ENCODE measurements at places on chromosomes 1 and 21.
A peak's percentile ranks its signal among the peaks of the same experiment; 100 is the strongest.

DNA sequence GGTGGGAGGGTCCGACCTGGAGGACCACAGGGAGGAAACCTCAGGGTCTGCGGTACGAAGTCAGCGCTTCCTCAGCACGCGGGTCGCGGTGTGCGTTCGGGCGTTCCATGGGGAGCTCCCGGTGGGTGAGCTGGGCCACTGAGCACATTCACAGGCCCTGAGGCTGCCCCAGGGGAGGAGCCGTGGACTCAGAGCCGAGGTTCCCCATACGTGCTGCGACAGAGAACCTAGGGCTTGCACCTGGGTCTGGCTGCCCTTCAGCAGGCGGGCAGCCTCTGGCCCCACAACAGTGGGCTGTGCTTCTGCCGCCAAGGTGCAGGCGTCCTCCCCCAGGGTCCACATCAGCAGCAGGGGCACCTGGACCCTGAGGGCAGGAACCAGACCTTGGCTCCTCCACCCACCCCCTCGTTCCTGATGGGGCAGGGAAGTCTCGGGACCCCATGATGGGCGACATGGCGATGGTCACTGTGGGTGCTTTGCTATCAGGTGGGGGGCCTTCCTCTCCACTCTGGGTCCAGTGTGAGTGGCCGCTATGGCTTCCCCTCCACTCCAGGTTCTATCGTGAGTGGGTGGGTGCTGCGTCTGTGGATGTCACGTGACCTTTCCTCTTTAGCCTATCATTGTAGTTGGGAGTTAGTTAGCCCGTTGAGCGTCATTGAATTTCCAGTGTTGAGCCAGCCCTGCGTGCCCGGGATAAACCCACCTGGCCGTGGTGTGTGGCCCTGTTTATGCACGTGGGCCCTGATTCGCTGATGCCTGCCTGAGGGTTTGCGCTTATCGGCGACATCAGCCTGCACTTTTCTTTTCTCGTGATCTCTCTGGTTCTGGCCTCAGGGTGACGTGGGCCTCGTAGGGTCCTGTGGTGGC lies 27.9 kb downstream of the FTCD start:
- no peak for DNase-seq

GRCh38 chr1:53121319-53122172 lies 20.9 kb downstream of the SLC1A7 start:
- DNase-seq, result peak; percentile 23

GRCh38 chr1:160466961-160467360 lies 56.1 kb downstream of the SLAMF6 start:
- DNase-seq, result no peak

DNA sequence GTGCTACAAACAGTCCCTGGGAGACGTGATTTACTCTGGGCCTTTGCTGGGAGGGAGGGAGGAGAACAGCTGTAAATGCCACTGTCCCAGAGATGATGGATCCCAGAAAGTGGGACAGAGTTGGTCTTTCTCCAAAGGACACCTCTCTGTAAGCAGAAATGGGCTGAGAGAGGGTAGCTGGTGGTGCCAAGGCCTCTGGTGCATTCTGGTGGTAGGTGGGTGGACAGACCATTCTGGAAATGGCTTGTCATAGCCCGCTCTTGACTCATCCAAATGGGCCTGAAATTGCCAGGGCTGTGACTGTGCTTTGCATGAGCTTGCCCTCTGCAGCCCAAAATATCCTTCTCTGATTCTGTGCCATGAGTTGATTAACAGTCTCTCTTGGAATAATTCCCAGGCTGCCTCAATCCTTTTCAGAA lies 36.1 kb downstream of the CCDC185 start:
- DNase-seq, result peak; percentile 29

DNA sequence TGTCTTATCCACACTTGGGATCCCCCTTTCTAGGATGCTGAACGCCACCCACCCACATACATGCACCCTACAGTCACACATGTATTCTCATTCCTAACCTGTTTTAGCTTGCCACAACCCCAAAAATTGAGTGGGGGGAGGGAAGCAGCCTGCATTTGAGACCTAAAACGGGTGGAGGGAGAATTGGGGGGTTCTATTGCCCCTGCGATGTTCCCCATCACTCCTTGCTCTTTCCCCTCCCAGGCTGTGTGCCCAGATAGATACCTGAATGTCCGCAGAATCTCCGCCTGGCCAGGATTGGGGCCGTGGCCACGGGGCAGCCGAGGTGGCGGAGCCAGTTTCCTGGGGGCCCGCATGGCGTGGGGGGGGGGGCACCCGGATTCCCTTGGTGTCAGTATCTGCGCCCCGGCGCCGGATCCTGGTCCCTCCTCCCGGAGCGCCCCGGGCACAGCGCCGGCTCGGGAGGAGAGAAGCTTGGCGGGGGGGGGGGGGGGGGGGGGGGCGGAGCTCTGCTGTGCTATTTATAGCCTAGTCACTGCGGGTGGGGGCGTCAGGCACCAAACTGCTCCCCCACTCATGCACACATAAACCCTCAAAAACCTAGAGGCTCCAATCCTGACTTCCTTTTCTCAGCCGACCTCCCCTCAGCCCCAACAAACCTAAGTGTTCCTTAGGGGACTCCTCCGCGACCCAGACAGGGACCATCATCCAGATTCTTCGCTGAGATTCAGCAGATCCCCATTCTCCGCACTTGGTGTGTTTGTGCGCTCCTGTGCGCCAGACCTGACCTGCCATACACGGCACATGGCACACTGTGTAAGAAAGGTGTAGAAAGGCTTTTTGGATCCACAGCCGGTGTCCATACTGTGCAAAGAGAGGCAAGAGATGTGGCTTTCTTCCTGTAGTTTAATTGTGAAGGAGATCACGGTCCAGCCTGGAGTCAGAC lies 1.9 kb downstream of the ANKRD34A start:
- DNase-seq, result peak; percentile 82

DNA sequence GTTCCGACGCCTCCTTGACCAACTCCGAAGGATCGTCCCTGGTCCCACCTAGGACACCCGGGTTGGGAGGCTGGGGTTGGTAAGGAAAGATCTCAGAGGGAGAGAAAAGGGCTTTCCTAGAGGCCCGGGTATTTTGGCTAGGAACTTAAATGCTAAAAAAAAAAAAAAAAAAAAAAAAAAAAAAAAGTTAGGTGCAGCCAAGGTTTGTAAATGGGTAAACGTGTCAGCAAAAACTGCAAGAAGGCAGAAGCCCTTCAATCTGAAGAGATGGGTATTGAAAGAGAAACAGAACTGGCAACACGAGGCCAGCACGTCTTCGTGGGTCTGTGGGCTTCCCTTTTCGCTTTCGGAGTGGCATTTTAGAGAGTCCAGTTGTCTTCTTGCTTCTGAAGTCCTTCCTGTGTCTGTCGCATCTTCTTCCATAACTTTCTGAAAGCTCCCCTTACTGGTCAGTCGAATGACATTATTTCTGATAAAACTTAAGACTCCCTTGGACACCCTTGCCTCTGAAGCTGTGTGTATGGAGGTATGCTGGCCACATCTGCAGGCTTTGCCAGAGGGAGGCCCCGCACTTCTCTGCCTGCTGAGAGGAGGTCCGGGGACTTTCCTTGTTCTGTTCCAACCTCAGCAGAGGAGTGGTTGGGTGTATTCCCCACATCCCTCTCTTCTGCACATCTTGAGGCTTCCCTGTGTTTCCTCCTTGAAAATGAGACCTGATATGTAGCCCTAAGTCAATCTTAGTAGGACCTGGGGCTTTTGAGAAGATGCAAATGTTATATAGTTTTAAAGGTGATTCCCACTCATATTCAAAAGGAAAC lies 745 bp downstream of the RCSD1 start:
- DNase-seq, result peak; percentile 63

DNA sequence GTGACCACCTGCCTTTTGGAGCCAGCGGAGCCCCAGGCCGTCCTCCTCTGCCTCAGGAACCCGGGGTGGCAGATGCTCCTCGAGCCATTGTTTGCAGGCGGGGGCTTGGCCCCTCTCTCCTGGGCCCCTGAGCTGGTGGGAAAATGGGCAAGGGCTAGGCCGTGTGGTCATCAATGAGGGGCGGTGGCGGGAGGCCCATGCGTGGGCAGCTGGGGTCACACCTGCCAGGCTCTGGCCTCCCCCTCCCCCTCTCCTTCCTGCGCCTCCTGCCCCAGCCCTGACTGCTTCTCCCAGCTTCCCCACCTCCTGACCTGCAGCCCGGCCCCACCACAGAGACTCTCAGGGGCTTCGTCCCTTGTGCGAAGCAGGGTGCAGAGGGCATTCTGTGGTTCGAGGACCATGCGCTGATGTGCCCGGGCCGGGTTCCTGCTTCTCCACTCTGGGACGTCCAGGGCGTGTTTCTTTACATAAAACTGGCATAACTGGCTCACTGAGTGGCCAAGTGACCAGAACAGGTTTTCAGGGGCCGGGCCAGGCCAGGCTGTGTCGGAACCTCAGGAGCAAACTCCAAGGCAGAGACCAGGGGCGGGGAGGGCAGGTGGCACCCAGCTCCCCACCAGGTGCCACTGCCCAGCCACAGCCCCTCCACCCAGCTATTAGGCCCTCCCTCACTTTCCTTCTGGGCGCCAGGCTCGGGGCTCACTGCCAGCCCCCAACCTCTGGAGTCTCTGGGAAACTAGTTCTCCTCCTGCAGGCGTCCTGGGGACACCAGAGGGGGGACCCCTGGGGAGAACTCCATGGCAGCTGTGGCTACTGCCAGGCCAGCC lies 9.3 kb downstream of the SAMD11 start:
- no peak for DNase-seq

DNA sequence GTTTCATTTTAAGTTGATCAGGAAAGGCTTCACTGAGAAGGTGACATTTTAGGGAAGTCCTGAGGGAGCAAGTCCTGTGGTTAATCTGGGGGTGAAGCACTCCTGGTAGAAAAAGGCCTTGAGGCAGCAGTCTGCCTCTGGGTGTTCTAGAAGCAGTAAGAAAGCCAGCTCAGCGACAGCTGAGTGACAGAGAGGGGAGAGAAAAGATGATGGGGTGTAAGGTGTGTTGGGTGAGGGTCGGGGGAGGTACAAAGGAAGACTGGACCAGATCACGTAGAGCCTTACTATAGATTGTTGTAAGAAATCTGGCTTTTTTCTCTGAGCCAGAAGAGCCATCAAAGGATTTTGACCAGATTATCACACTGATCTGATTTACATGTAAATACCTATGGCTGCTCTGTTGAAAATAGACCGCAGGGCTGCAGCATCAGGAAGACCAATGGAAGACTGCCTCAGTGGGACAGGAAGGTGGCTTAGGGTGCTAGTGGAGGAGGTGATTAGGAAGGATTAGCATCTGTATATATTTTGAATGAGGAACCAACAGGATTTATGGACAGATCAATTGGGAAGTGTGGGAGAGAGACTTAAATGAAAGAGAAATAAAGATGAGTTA lies 131.2 kb downstream of the CDC7 start:
- no peak for DNase-seq

DNA sequence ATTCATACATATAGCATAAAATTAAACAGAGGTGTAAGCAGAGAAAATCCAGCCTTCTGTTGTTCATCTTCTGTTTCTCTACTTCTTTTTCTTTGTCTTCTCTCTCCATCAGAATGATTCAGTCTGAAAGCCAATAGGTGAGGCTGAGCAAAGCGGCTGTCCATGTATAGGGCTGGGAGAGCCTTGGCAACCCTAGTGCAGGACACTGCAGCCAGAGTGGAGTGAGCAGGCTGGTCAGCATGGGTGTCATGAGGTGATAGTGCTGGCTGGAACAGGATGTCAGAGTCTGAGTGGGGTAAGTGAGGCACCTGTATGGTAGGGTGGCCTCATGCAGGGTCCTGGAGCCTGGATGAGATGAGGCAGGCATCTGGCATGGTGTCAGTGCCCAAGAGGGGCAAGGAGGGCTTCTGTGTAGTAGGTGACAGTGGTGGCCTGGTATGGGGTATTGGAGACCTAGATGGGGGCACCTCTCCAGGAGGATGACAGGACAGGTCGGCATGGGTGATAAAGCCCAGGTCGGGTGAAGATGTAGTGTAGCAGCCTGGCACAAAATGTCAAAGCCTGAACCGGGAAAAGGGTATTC lies 45.5 kb upstream of the GTF2B start:
- DNase-seq, result no peak

- no peak for DNase-seq
Observed at GRCh38 chr1:217674028-217674729, 43.0 kb downstream of the SPATA17 start.

DNA sequence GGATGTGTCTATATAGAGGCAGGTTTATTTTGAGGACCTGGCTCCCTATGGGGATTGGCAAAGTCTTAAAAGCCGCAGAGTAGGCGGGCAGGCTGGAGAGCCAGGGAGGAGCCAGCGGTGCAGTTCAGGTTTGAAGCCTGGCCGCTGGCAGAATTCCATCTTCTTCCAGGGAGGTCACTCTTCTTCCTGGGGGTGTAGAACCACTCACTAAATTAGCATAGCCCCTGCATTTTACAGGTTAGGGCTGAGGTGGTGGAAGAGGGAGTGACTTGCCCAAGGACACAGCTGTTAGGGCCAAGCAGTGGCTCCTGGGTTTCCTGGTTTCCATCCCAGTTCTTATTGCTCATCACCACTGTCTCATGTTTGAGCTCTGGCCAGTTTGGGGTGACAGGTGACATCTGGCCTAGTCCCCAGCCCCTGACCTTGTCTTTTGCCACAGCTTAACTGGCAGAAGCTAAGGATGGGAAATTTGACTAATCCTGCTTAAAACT lies 1.4 kb downstream of the PINK1 start:
- no peak for DNase-seq

DNA sequence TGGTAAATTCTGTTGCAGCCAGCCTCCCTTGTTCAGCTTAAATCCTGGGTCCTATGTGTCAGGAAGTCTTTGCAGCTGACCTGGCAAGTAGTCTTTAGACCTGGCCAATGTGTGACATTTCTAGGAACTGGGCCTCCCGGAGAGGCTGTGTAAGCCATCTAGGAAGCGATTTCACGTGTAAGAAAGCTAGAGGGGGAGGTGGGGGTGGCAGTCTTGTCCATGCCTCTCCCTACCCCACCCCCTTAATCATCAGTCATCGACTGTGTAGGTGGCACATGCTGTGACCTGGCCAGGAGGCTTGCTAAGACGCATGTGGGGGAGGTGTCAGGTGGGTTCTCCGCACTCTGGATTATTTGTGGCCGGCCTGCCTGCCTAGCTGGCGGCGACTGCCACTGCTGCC lies 8.4 kb downstream of the C1orf226 start:
- no peak for DNase-seq

DNA sequence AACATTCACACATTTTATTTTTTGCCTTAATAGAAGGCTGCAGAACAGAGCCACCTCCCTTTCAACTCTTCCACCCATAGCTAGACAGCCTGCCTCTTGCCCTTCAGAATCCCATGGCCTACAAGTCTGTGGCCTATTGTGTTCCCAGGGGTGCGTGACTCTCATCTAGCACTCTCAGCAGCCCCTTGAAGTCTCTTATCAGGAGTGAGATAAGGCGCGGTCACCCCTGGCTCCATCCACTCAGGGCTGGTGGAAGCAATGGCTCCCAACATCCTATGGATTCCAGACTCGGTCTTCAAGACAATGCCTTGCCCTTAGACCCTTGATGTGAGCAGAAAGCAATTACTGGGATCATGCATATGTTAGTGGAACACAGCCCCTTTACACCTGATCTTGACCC lies 264.1 kb upstream of the GREM2 start:
- no peak for DNase-seq

GRCh38 chr1:100942304-100943046 lies 46.6 kb downstream of the SLC30A7 start:
- DNase-seq, result no peak

- no peak for DNase-seq
Observed at GRCh38 chr1:75392278-75392677, 218.6 kb downstream of the SLC44A5 start.

GRCh38 chr21:42150474-42151085 lies 68.4 kb upstream of the ABCG1 start:
- no peak for DNase-seq

- no peak for DNase-seq
Observed at GRCh38 chr1:212487774-212488435, 55.2 kb downstream of the NENF start.

- DNase-seq, result no peak
Observed at GRCh38 chr1:1922702-1922955, 3.5 kb upstream of the TMEM52 start.
